ENCODE measurements at places on chromosomes 6 and 20.

DNA sequence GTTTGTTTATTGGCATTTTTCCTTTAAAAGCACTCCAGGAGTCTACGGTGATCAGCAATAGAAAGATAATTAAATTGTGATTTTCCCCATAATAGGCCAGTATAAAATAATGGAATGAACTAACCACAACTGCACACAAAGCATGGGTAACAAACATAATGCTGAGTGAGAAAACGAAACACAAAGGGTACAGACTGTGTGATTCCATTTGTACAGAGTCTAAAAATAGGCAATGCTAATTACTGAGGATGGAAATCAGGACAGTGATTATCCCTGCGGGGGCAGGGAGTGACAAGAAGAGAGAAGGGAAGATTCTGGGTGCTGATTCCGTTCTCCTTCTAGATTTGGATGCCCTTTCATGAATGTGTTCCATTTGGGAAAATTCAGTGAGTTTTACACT, 478.1 kb downstream of the PREX1 start:
- no peak for DNase-seq

GRCh38 chr6:162343198-162343935, 384.2 kb downstream of the PRKN start:
- DNase-seq: no peak

GRCh38 chr20:31827059-31827458, 7.9 kb downstream of the MYLK2 start:
- no peak for DNase-seq

DNA sequence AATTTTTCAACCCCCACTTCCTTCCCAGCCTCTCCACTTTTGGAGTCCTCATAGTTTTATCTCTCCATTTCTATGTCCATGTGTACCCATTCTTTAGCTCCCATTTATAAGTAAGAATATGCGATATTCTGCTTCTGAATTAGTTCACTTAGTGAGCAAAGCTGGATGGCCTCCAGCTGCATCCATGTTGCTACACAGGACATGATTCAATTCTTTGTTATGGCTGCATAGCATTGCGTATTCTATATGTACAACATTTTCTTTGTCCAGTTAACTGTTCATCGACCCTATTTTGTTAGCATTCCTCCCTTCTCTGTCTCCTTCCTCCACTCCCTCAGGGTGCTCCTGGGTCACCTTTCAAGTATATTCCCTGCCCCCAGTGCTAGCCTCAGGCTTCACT, 210.0 kb upstream of the SSTR4 start:
- DNase-seq: no peak

GRCh38 chr20:5205348-5206210, 78.8 kb downstream of the CDS2 start:
- peak; percentile 81 for DNase-seq

DNA sequence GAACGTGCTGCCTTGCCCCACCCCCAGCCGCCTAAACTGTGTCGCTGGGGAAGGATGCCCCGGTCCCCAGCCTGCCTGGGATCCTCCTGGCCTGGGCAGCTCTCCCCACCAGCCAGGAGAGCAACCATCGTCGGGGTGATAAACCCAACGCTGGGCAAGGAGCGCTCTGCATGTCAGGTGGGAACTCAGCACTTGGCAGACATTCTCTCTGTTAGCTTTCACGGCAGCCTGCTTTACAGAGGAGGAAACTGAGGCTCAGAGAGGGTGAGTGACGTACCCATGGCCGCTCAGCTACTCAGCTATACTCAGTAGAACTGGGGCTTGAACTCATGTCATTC, 37.9 kb downstream of the RBM38 start:
- no peak for DNase-seq

GRCh38 chr6:15768999-15769398, 106.2 kb upstream of the DTNBP1 start:
- DNase-seq: no peak

GRCh38 chr20:23046431-23046830, 3.0 kb downstream of the THBD start:
- no peak for DNase-seq

GRCh38 chr20:59724457-59725366, 120.4 kb downstream of the PHACTR3 start:
- no peak for DNase-seq

- no peak for DNase-seq
These were observed 27.5 kb downstream of the DAAM2 start for GRCh38 chr6:39819676-39820075.

DNA sequence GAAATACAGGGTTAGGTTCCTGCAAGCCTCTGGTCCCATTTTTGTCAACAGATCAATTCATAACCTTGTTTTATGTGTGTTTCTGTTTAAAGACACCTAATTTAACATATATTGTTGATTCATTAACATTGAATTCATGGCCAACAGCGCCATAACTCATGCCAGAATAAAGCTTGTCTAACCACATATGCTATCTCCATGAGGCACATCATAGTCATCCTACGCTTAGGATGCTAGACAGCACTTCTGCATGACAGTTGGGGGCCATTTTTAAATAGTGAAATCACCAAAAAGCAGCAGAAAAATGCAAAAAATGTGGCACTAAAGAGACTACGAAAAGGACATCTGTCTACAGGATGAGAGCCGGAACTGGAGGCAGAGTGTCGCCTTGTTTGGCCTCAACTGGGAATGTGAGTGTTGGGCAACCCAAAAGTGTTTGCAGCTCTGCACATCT, 37.9 kb downstream of the TRAM2 start:
- no peak for DNase-seq

DNA sequence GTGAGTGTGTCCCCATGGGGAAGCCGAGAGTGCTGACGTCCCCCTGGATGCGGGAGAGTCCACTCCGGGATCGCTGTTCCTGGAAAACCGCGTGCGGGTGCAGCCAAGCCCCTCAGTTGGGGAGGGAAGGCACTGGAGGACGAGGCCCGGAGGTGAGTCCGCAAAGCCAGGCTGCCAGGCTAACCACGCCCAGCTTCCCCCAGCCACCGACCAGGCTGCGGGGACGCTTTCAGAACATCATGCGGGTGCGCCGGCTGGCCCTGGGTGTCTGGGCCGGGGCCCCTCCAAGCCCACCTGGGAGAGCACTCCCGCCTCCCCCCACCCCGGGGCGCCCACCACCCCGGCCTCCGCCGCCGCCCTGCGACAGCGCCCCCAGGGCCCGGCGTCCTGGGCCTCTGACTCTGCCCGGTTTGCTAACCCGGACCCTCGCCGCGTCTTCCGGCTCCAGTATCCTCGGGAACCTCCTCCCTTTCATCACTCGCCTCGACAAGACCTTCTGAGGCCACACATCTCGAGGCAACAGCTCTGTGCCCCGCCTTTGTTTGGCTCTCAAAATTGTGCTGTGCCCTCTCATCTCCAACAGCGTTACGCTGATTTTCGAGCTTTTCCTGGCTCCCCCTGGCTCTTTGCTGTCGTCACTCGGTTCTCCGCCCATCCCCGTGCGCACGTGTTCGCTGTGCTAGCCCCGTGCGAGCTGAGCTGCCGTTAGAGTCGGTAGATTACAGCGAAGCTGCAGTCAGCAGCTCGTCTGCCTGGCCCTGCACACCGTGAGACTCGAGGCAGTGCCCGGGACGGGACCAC, 47.1 kb upstream of the ENTPD6 start:
- peak; percentile 10 for DNase-seq

DNA sequence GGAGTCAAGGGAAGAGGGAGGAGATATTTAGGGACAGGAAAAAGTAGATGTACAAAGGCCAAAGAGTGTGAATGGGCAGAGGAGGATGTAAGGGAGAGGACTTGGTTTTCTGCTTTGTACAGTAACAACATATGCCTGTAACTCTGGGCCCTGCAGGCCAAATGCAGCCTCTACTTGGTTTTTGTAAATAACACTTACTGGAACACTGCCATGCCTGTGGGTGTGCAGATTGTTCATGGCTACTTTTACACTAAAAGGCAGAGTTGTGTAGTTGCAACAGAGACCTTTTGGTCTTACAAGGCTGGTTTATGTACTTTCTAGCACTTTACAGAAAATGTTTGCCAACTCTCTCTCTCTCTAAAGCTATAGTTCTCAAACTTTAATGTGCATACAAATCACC, 157.1 kb downstream of the PHACTR1 start:
- DNase-seq: no peak

DNA sequence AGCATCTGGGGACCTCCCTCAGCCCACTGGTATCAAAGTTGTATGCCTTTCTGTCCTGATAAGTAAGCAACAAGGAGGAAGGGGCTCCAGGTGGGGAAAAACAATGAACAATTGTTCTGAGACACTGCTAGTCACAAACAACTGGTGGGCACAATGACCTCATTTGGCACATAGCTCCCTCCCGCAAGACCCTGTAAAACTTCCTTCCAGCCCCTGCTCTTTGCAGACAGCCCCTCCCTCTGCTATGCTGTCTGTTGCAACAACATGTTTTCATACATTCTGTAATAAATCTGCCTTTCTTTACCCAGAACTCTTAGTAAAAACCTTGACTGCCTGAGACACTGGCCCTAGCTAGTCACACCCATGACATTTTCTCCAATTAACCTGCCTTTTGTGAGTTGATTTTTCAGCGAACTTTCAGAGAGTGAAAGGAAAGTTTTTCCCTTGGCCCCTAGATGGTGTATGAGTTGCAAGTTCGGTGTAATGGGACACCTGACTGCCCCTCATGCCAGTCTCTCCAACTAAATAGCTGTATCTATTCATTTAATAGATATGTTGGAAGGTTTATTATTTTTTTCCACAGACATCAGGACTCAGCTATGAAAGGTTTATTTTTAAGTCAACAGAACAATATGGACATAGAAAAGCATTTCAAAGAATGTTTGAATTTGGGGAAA, 142.3 kb upstream of the SLC22A16 start:
- DNase-seq: no peak

- no peak for DNase-seq
These were observed 3.8 kb upstream of the PFDN4 start for GRCh38 chr20:54204063-54204462.

- peak; percentile 84 for DNase-seq
These were observed 6.5 kb upstream of the ZSCAN9 start for GRCh38 chr6:28218312-28219248.

- no peak for DNase-seq
These were observed 16.0 kb upstream of the TRIM38 start for GRCh38 chr6:25946631-25947030.

DNA sequence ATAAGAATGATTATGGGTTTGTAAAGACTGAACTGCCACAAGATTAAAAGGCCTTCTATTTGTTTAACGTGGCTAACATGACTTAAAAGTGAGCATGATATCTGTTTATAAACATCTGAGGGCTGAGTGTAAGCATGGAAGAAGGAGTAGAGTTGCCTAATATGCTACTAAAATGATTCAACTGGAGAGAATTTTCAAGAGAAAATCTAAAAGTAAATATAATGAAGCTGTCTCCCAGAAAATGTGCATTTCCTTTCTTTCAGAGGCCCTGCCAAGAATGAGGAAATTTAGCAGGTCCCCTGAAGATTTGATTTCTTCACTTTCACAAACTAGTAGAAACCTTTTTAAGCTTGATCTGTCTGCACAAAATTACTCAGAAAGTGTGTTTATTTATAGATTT, 4.2 kb upstream of the EYA4 start:
- no peak for DNase-seq

DNA sequence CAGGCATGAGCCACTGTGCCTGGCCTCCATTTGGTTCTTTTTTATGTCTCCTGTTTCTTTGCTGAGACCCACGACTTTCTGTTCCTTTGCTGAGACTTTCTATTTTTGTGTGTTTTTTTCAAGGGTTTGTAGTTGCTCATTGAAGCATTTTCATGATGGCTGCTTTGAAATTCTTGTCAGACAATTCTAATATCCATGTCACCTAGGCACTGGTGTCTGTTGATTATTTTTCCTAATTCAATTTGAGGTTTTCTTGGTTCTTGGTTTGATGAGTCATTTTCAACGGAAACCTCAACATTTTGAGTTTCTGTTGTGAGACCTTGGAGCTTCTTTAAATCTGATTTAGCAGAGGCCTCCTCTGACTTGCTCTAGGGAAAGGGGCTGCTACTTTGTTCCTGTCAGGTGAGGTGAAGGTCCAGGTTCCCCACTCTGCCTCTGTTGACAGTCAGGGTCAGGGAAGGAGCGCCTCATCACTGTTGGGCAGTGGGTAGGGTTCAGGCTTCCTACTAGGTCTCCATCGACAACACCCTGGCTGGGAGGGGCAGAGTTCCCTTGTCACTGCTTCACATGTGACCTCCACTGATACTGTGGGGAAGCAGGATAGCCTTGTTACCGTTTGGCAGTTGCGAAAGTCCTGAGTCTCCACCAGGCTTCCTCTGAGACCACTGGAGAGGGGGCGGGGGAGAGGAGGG, 67.2 kb upstream of the RNF24 start:
- DNase-seq: peak; percentile 77

DNA sequence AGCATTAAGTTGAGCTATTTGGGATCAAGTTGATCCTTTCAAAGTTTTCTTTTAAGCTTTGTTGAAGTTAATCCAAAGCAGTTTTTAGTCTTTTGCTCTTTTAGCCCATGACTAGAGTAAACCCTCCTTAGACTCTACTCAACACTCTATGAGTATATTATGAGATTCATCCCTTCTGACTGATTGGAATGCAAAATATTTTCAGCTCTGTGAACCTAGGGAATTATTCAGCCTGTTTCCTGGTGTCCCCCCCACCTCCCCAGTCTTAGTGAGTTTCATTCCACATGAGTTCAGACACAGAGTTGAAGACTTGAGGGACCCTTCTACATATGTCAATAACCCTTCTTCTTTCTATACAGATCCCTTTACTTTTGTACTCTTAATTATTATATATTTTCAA, 413.7 kb downstream of the RFPL4B start:
- DNase-seq: no peak

- DNase-seq: no peak
These were observed 3.7 kb downstream of the POU3F2 start for GRCh38 chr6:98838032-98838431.

DNA sequence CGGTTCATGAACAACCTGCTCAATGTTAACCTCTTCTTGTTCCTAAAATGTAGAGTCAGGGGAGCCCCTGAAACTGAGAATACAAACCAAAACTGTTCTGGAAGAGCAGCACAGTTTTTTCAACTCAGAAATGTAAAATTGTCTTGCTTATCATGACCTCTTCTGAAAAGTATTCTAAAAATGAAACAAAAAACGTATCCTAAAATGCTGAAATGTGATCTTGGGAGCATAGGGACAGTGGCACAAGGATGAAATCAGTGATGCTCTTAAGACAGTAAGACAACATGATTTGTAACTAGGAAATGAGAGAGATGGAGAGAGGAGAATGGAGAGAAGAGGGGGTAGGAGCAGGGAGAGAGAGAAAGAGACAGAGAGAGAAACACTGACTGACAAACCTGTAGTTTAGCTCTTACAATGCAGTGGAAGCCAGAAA, 27.5 kb downstream of the NCOA7 start:
- DNase-seq: no peak

DNA sequence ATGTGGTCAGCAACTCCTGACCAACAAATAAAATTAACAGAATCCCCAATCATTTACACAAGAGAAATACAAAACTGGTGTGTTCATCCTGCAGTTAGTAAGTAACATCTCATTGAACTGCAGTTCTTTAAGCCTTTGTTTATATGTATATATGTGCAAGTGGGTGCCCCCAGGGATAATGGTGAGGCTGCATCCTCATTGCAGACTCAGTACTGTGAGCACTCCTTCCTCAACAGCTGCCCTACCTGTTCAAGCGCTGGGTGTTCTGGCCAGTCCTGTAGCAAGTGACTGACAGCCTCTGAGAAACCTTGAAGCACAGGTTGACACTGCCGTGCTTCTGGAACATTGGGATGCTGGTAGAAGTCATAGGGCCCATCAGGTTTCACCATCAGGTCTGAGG, 49.8 kb upstream of the LYRM2 start:
- no peak for DNase-seq
